ENCODE measurements at places on chromosomes 7 and 10. TPM values are rescaled to one million over a fixed set of nuclear protein-coding genes. Genes with fewer than 3 reads are reported as not detected.
A peak's percentile ranks its signal among the peaks of the same experiment; 100 is the strongest.

DNA sequence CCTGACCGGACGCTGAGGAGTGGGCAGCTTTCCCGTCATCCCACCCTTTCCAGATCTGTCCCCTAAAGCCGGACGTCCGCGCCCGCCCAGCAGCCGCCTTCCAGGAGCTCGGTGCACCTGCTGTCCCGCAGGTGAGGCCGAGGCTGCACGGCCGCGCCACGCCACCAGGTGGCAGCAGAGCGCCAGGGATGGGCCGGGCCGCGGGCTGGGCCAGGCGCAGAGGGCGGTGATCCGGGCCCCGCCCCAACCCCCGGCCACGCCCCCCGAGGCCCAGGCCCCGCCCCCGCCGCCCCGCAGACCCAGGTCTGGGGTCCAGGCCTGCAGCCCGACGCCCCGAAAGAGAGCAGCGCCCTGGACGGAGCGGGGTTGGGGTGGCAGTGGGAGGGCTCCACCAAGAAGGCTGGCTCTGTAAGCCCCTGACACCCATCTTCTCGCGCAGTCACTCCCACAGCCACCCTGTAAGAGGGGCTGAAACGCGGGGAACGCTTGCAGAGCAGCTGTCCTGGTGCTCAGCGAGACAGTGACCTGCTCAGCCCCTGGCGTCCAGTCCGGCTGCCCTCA is 32.2 kb downstream of the FOXL3 start:
- DNase-seq, result no peak

DNA sequence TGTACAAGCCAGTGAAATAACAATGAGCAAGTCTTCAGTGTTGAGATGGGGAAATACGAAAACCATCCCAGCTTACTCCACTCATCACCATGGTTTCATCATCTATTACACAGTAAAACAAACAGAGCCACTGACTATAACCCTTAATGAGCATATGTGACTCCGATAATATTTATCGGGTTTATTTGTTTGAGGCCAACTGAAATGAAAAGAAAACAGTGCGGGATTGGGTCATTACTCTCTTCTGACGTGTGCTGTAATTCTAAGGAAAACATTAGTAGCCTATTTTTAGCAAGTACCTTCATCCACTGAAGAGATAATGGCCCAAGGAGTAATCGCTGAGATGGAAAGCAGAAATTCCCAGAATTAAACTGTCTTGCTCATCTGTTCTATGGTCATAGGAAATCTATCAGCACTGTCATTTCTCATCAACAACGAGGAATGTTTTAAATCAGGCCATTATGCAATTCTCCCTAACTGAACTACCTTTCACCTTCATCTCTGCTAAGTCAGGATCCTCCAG is 716.5 kb downstream of the INHBA start:
- no peak for DNase-seq

DNA sequence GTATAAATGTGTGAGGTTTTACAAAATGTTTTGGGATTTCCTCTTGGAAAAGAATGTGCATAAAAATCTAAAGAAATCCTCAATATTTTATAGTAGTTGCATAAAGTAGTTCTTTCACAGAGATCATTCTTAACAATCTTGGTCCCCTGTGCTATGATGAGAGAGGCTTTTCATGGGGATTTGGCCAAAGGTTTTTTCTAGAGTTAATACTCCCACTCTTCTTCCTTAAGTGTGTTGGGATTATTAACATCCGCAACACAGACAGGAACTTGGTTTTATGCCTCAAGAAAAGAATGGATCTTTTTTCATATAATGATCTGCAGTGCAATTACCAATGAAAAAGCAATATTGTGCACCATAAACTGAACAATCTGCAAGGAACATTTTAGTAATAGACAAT is 71.5 kb downstream of the AGMO start:
- DNase-seq, result no peak

GRCh38 chr10:62805231-62806099 is 945 bp downstream of the ADO start:
- no peak for DNase-seq

GRCh38 chr7:116443101-116443523 is 56.4 kb upstream of the CAV2 start:
- peak; percentile 98 for DNase-seq

GRCh38 chr7:41948503-41948902 is 245.6 kb upstream of the INHBA start:
- no peak for DNase-seq

Gene ABCB1
- 1.0 TPM for total RNA-seq
